Right lung (tissue), 10 donors: ENCODE measurements at places on chromosomes 12 and 14. TPM values are rescaled to one million over a fixed set of nuclear protein-coding genes. Genes with fewer than 3 reads are reported as not detected.

- DNase-seq, result no peak
Measured at GRCh38 chr14:101709962-101710931, 51.3 kb upstream of the PPP2R5C start.

DNA sequence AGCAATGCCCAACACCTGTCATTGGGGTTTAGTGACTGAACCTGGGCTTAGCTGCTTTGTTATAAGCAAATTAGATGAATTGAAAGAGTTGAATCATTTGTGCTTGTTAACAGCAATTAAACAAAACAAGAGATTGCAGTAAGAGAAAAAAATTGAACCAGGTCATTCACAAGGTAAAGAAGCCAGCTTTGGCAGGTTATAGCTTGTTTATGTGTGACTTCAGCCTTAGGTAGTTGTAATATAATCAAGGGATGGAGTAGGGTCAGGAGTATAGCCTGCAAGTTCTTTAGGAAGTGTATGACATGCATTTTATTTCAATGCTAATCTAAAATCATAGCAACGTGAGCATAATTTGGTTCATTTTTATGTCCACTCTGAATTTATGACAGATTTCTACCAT lies 63.4 kb upstream of the PLEKHG3 start:
- DNase-seq, result no peak

GRCh38 chr14:95862243-95862642 lies 14.4 kb upstream of the TUNAR start:
- no peak for DNase-seq

DNA sequence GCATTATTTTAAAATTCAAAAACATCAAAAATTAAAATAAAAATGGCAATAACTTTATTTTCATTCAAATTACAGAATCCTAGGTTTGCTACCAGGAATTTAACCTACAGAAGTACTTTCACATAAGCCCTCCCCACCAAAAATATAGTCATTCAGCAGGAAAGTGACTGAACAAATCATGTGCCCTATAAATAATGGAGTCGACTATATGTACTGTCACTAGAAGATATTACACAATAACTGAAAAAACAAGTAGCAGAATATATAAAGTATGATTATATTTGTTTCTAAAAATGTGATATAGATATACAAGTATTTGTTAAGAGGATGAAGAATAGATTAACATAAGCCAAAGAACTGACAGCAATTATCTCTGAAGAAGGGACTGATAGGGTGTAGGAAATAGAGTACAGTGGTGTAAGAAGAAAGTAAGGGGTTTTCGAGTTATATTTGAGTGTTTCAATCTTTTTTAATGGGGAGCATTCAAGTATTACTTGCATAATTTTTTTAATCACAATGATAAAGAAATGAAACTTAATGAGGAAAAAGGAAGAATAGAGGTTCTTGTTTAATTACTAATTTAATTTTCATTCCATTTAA lies 7.9 kb downstream of the C2CD5 start:
- peak; percentile 10 for DNase-seq

ARHGDIB gene
- 77.4 TPM for polyA plus RNA-seq

LRTM2 gene
- not detected for polyA plus RNA-seq

GRCh38 chr14:23530375-23531055 lies 21.1 kb downstream of the ZFHX2 start:
- DNase-seq, result no peak

GRCh38 chr12:12823300-12823699 lies 10.2 kb downstream of the DDX47 start:
- DNase-seq, result no peak

- DNase-seq, result no peak
Measured at GRCh38 chr14:89121968-89122620, 294.9 kb downstream of the FOXN3 start.

DNA sequence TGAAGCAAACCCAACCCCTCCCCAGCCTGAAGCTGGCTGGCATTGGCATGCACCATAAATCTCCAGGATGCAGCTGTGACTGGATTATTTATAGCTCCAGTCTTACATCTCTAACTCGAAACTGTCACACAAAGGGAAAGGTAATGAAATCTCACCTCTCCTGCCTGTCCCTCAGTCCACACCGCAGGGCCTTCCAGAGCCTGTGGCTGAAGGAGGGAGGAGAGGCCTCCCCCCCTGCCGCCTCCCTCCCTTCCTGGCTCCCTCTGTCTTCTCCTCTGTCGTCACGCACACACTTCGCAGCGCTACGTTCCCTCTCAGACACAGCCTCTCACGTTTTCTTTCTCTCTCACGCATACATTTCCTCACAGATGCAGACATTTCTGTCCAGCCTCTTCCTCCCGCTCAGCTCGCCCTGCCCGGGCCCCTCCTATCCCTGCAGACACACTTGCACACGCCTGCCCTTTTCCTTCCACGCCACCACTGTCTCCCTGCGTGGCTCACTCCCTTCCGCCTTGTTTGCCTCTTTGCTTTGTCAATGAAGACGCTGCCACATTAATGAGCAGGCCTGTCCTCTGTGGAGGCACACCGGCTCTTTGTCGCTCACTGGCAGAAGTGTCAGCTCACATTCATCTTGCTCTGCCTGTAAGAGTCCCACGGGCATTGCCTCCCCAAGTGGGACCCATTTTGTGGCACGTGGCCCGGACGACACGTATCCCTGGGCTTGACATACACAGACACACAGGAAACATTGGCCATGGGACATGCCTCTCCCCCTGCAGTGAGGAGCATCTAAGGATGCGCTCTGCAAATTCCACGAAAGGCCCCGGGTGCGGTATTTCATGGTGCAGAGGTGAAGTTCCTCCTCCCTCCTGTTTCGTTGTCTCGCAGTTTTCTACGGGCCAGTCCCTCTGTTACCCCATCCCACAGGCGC lies 27.9 kb downstream of the IRF2BPL start:
- DNase-seq, result no peak

DNA sequence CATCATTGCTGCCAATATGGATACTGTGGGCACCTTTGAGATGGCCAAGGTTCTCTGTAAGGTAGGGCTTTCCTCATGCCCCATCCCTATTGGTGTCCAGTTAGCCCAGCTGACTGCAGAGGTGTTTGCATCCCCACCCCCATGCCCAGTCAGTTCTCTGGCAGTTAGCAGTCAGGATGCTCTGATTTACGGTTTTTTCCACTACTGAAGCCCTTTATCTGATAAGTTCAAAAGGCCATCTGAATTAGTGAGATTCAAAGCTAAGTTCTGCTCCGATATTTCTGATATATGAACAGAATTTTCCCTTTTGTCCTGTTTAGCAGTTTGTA lies 773 bp downstream of the GMPR2 start:
- no peak for DNase-seq

DNA sequence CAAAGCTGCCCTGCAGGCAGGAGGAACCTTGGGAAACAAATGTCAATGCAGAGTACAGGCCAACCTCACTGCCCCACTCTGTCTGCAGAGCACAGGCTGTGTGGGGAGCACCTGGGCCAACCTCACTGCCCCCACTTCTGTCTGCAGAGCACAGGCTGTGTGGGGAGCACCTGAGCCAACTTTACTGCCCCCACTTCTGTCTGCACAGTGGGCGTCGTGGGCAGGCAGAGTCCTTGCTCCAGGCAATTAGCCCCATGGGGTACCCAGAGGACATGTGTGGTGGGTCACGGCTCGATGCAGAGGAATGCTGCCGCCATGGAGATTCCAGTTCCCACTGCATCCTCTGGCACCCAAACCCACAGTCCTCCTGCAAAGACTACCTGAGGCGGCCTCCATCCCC lies 26.2 kb downstream of the BRF1 start:
- no peak for DNase-seq

DNA sequence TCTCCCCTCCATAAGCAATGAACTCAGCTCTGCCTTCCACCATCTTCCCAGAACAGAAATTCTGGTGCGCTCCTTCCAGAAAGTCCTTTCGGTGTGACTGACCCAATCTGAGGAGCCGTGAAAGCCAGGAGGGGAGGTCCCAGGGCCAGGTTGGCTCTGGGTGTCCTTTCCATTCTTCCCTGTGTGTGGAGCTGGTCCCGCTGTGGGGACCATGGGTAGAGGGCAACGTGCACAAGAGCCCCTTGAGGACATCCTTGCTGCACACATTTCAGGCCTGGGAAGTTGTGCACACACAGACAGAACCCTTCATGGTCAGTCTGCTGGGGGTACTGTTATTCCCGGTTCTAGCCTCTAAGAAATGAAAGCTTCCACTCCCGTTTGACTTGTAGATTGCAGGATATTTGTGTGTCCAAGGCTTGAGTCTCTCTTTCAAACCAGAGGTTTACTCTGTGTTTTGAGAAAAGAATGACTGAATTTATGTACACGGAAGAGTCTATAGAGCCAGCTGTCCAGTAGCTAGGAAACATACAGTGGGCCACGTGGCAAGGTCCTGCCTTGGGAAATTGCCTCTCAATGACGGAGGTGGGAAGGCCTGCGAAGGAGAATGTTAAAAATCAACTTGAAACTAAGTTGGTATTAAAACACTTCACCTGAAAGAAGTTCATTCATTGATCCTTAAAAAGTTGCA lies 10.1 kb downstream of the NFKBIA start:
- no peak for DNase-seq

DNA sequence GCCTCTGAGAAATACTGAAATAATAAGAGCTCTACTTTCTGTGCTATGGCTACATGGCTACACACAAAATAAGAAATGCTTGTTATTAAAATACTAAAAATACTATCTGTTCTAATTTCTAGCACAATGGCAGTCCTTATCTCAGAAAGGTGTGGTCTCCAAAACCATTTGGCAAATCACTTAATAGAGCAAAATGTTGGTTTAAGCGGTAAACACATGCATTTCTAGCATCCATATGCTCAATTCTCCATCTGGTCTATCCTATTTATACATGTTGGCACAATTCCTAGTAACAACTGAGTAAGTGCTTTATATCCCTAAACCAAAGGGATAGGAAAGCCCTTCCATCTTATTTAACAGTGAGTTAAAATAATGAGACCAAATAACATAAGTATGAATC lies 107.0 kb downstream of the PAPLN start:
- no peak for DNase-seq

DNA sequence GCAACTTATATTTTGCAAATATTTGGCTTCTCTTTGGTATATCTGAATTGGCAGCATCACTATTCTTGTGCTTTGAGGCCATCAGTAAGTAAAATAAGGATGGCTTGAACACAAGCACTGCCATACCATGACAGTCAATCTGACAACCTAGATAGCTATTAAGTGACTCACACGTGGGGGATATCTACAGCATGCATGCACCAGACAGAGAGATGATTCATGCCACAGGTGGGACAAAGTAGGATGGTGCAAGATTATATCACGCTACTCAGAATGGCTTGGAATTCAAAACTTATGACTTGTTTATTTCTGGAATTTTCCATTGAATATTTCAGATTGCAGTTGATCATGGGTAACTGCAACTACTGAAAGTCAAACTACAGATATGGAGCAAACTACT lies 675.6 kb upstream of the MDGA2 start:
- no peak for DNase-seq

DNA sequence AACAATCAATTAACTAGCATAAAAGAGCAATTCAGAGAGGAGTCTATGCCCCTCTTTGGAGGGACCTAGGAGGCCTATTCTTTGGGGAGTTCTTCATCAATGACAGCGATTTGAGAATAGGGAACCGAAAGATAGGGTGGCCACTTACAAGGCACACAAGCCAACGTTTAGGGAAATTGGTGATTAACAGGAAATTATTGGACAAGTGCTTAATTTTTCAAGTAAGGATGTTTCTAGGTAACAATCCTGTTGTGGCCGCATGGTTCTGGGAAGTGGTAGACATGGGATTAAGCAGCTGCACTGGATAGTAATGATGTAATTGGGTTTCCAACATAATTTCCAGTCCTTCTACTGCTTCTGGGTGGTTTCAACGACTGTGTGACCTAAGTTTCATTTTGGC lies 83.2 kb downstream of the HMGA2 start:
- DNase-seq, result no peak

DNA sequence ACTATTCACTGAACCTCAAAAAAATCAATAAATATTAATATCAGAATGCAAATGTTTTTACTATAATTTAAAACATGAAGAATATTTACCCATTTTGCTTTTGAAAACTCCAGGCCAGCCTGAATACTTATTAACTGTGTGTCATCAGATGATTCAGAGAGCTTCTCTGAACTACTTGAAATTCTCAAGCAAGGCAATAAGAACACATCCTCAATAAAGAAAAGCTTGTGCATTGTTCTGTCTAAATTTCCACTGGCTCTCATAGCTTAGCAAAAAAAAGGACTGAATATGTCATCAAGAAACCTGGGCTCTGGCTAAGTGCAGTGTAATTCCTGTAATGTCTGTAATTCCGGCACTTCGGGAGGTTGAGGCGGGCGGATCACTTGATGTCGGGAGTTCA lies 194.1 kb downstream of the BTG1 start:
- no peak for DNase-seq

SIX1 gene
- polyA plus RNA-seq, result 0.99 TPM

G2E3 gene
- polyA plus RNA-seq, result 21.5 TPM

DNA sequence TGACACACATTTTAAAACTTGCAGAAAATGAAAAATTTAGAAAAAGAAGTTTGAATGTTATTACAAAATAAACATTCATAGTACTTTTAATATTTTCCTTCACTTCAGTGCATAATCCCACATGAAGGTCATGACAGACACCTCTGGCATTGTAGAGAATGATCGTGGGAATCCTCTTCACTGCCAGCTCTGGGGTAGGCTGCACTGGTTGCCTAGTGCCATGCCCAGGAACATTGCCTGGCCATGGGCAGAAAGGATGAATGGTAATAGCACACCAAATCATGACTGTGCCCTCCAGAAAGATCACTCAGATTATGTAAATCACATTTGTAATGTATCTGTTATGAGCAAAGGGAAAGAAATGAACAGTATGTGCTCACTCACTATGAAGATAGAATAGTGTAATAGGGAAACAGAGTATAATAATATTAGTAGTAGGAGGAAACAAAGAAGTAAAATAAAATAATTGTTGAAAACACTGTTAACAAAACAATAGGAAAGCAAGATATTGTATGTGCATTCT lies 161.6 kb downstream of the PLCZ1 start:
- DNase-seq, result no peak

GRCh38 chr14:101116486-101117130 lies 213.1 kb upstream of the RTL1 start:
- DNase-seq, result no peak

KRT85 gene
- not detected for polyA plus RNA-seq

BICDL1 gene
- polyA plus RNA-seq, result 4.0 TPM

RFX4 gene
- not detected for polyA plus RNA-seq

PTPN6 gene
- polyA plus RNA-seq, result 15.1 TPM

- no peak for DNase-seq
Measured at GRCh38 chr12:59517522-59517921, 78.3 kb upstream of the SLC16A7 start.

- DNase-seq, result peak; percentile 12
Measured at GRCh38 chr14:95018821-95019220, 138.5 kb downstream of the DICER1 start.
